ENCODE measurements at places on chromosomes 11 and 22.

- DNase-seq = no peak
Observed at GRCh38 chr11:22957786-22958185, 97.5 kb upstream of the CCDC179 start.

- no peak for DNase-seq
Observed at GRCh38 chr11:113162592-113162962, 151.8 kb upstream of the TTC12 start.

DNA sequence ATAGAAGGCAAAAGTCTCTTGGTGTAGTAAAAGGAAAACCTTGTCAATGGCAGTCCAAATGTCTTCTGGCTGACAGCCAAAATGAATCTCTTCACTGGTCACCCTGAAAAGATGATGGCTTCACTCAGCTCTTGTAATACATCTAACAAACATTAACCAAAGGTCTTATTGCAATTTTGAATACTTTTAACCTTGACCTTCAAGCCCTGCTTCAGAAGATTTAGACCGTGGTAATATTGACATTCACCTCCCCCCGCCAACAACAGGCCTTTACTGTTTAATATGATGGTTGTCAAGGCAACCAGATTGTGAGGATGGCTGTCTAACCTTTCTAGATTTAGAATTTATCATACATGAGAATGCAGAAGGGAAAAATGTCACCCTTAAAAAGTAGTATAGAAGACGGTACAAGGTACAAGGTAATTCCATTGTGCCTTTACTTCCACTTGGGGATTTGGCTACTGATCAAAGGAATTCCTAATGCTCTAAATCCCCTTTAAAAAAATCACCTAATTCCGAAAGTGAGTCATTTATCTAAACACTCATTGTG, 342.3 kb downstream of the LARGE1 start:
- DNase-seq = no peak

- DNase-seq = no peak
Observed at GRCh38 chr11:85182441-85183387, 444.4 kb downstream of the DLG2 start.
